ENCODE measurements at places on chromosomes 6 and 20.

GRCh38 chr6:15320693-15321092, 74.8 kb downstream of the JARID2 start:
- no peak for DNase-seq

- no peak for DNase-seq
Measured at GRCh38 chr6:34025112-34025807, 120.6 kb downstream of the GRM4 start.

DNA sequence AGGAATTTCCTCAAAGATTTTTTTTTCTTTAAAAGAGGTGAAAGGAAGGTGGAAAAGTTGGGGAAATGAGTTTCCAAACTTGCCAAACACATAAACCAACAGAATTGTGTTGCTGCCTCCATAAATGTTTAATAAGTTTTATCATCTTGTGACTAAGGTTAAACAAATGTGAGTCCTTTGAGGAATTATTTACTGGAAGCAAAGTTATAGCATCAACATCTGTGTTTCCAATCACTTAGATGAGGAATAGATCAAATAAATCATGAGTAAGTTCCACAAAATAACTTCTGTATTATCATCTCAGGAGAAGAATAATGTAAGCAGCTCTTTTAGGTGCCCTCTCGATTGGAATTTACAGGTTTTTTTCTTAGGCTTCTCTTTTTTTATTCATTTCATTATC, 20.5 kb downstream of the TSHZ2 start:
- no peak for DNase-seq

DNA sequence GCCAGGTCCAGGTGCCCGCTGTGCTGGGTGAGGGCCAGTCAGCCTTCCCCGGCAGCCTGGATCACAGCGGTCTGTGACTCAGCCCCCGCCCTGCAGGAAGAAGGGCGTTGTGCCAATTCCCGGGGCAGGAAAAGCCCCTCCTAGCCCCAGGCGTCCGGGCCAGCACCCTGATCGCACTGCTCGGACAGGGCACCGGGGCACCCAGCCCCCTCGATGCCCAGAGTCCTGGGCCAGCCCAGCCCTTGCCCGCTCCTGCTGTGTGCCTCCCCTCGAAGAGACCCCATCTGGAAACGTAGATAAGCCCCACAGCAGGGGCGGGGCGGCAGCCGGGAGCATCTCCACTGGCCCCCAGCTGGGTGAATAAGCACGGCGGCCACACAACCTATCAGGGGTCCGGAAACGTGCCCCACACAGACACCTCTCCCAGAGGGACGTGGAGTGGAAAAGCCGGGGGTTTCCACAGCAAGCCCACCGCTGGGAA, 9.9 kb downstream of the LAMA5 start:
- no peak for DNase-seq

- DNase-seq: no peak
Measured at GRCh38 chr6:20038410-20039204, 173.7 kb downstream of the MBOAT1 start.

DNA sequence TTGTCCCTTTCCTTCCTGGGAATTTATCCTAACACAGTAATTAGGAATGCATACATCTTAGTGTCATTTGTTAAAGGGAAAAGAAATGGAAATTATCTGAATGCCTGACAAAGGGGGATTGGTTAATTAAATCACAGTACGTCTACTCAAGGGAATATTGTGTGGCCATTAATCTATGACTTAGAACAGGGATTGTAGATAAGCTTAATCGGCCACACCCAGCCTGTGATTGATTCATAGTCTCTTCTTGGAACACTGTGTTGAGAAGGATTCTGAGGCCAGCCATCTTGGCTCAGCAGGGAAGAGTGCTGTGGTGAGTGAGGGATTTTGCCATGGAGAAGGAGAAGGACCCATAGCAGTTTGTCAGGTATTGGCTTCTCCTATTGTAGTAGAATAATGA, 50.5 kb downstream of the CTNNBL1 start:
- DNase-seq: no peak

- DNase-seq: no peak
Measured at GRCh38 chr6:131868836-131869235, 61.0 kb downstream of the ENPP1 start.

DNA sequence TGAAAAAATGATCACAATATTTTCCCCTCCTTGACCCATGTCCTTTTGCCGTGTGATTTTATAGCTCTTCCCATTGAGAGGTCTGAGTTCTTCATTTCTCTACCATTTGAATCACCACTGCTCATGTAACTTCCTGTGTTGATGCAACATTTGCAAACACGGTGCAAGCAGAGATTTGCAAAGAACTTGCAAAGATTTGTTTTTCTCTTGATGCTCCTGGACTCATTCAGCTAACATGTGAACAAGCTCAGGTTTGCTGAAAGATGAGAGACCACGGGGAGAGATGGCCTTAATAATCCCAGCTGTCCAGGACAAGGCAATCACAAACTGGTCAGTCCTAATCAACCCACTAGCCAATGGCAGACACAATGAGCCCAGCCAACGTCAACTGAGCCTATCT, 8.6 kb downstream of the VNN2 start:
- DNase-seq: no peak

DNA sequence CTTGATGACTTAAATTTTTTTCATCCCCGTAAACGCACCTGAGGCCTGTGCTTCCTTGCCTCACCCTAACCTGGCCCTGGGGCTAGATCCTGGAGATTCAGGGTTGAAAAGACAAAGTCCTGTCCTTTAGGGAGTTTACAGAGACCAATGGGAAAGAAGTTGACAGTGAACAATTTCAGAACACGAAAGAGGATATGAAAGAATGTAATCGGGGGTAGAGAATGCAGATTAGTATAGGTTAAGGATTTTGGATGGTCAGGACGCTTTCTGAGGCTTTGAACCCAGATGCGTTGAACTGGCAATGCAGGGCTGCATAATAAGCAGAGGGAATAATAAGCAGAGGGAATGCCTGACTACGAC, 1.7 kb upstream of the FBXO5 start:
- no peak for DNase-seq

- DNase-seq: peak; percentile 74
Measured at GRCh38 chr6:33570806-33571636, 9.1 kb downstream of the BAK1 start.

DNA sequence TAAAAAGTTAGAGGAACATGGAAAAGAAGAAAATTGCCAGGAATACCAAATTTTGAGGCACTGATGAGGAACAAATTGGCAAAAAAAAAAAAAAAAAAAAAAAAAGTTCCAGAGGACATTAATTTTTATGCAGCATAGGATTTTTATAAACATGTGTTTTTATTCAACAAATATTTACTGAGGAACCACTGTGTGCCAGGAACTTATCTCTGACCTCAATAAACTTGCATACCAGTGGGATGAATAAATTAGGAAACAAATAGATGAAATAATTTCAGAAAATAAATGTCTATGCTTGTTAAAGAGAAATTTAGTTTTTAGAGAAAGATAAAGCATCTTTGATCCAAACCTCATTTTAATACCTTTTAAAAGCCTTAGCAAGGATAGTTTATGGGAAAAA, 175.1 kb downstream of the PDE10A start:
- DNase-seq: no peak
